ENCODE measurements at places on chromosomes 1 and 21.

DNA sequence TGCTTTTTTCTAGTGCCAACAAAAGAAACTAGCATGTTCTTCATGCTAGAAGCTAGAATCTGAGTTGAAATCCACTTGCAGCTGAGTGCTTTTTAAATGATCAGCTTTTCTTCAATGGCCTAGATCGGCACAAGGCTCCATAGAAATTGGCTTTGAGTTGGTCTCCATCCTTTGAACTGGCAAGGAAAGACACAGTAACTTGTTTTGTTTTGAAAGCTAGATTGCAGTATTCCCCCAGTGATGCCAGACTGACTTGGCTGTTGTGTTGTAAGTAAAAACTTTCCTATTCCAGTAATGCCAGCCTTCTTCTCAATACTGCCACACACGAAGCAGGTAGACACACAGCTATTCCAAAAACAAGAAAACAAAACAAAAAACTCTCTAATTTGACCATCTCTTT, 139.1 kb downstream of the FMN2 start:
- no peak for DNase-seq

DNA sequence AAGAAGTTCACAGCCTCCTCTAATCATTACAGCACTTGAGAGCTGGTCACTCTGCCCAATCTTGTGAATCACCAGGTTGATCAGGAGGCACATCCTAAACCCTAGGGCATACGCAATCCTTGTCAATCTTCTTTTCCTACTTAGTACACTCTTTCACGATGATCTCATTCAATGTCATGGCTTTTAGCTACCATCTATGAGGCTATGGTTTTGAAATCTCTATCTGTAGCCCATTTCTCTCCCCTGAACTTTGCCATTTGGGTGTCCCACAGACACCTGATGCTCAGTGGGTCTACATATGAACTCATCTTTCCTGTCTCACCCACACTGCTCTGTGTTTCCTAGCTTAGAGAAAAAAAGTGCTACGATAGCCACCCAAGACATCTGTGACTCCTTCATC, 1.9 kb upstream of the MED18 start:
- no peak for DNase-seq

DNA sequence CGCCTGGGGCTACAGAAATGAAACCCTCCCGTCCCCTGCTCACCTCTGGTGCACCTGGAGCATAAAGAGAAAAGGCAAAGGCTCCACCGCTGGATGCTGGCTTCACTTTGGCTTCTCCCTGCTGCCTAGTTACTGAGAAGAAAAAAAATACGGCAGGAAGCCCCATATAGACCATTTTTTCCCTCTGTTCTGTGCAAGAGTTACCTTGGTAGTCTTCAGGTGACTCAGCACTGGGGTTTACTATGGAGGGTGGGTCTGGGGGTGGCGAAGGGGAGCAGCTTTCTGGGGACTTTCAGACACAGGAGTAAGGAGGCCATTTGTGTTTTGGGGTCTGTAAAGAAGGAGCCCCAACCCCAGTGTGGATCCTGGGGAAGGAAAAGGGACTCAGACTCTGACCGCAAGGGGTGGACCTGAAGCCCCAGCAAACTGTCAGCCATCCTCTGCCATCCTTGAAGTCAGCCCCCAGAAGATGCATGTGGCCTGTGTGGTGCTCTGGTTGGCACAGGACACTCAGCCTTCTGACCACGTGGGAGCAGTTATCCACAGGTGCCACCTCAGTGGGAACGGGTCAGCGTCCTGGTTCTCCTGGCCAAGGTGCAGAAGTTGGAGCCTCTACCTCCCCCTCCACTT, 25.9 kb upstream of the EPS8L3 start:
- no peak for DNase-seq

GRCh38 chr1:163772246-163772645, 450.5 kb downstream of the NUF2 start:
- no peak for DNase-seq

DNA sequence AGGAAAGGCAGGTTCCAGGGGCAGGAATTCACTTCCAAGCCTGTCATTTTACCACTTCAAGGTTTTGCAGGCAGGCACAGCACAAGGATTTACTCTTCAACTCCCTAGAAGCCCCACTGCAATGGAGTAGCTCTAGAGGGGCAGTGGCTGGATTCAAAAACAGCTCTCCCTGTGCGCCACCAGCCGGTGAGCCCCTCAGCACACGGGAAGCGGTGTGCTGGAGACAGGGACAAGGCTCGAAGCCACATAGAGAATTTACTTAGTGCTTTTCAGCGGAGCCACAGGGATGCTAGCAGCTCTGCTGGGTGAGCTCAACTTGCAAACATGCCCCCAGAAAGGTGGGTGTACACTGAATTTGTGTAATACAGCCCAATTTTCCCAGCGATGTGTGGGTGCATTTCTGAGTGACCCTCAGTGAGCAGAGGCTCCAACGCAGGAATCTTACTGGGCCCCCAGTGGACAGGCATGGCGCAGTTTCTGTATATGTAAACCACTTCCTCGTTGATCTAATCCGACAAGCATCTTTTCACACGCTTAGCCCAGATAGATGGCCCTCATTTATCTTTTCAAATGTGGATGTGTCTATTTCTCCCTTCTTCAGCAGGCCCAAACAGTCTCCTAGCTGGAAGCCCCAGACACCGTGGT, 10.9 kb downstream of the VWA5B1 start:
- DNase-seq, result no peak
